Stimulated activated CD4-positive, alpha-beta T cell treated with anti-CD3 and anti-CD28 coated beads, Interleukin-1b, Interleukin-23, amount 100 ng/mL, for 1 hour (primary cell): ENCODE measurements at places on chromosomes 1 and 21.

DNA sequence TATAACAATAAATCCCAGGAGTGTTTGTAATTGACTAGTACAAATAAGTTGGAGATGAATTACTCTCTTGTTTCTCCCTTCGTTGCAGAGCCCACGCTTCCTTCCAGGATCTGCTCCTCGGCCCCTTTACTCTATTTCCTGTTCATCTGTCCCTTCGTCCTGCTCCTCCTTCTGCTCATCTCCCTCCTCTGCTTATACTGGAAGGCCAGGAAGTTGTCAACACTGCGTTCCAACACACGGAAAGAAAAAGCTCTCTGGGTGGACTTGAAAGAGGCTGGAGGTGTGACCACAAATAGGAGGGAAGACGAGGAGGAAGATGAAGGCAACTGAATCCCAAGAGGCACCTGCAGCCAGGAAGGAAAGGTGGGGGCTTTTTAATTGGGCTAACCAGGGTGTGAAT, 26.4 kb upstream of the TTF2 start:
- no peak for DNase-seq

DNA sequence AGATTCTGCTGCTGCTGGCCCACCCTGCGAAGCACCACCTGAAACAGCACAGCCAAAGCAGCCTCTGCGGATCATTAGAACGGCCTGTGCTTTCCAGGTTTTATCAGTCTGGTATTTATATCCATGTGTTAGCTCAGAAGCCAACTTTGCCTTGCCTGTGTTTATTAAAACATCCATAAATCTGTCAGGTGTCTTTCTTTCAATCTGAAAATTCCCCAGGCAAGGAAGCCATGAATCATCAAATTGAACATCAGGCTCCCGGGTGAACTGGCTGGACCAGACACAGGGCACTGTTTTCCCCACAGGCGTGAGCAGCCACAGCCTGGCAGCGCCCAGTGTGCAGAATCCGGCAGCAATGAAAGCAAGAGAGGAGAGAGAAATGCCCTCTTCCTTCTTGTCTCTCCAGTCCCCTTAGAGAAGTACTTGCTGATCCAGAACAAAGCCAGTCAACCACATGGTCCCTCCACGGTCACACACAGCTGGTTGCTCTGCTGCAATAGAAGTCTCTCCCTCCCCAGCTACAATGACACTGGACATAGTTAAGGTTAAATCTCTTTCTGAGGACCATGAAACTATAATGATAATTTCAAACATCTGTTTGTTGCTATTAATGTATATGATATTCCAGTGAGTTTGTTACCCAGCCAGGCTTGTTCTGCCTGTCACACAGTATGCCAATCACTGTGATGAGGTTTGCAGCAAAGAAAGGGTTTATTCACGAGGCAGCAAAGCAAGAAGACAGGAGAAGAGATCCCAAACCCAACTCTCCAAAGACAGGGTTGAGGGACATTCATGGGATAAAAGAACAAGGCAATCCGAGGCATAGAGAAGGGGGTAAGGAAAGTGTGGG, 212.1 kb upstream of the FMN2 start:
- DNase-seq, result no peak

- no peak for DNase-seq
These were observed 199.1 kb downstream of the DYRK1A start for GRCh38 chr21:37565530-37566223.

DNA sequence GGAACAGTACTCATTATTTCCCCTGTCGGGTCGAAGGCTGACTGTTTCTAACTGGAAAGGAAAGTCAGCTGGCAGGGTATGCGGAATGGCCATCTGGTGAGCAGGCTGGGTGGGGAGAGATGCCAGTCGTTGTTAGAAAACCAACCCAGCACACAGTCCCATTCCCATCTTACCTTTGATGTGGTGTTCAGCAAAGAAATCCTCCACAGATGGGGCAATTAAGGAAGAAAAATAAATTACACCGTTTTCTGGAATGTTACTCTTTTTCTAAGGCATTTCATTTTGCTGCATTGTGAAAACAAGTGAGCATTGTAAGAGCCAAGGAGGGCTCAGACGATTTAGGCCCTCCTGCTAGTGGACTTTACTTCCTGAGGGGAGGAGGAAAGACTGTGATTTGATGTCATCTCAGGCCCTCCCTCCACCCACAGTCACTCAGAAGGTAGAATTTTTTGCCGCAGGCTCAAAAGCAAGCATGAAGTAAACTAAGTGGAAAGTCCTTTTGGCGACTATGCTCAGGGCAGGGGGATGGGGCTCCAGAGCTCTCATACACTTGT, at the start of gene SLC16A4:
Gene SLC16A4, minus strand, starts transcription at position 335 of the 554 bp plus-strand sequence. CDS start 1,703 bp downstream, outside the sequence.
- no peak for DNase-seq

- DNase-seq, result no peak
These were observed 44.9 kb downstream of the TRAF5 start for GRCh38 chr1:211371406-211372105.

- DNase-seq, result no peak
These were observed 13.2 kb upstream of the CEP350 start for GRCh38 chr1:179941454-179941853.

GRCh38 chr1:55695151-55695550, 480.0 kb upstream of the USP24 start:
- no peak for DNase-seq

- no peak for DNase-seq
These were observed 567.7 kb upstream of the B3GALT2 start for GRCh38 chr1:193754151-193754550.

- DNase-seq, result no peak
These were observed 208.9 kb upstream of the GREM2 start for GRCh38 chr1:240820816-240821215.
